ENCODE measurements at places on chromosomes 6 and 20.

- DNase-seq = peak; percentile 59
Measured at GRCh38 chr20:41137614-41138474, 501 bp downstream of the PLCG1 start.

GRCh38 chr6:106126482-106126881 is 40.3 kb downstream of the PRDM1 start:
- DNase-seq = no peak

- no peak for DNase-seq
Measured at GRCh38 chr20:25047766-25048165, 10.2 kb downstream of the ACSS1 start.

DNA sequence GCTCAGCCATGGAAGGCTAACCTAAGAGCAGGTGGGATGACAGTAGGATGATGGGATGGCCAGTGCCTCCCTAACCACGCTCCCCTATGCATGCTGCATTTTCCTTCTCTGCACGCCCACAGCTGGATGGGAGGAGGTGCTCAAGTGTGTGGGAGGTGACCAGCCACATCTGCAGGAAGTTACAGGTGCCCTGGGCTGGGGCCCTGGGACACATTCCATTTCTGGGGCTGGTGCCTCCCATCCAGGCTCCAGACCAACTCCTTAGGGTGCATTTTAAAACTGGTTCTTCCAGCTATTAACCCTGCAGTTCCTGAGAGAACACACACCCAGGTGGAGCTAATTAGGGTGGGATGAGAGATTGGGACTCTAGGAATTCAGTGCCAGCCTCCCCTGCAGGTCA is 135.3 kb upstream of the ARMC2 start:
- DNase-seq = no peak

DNA sequence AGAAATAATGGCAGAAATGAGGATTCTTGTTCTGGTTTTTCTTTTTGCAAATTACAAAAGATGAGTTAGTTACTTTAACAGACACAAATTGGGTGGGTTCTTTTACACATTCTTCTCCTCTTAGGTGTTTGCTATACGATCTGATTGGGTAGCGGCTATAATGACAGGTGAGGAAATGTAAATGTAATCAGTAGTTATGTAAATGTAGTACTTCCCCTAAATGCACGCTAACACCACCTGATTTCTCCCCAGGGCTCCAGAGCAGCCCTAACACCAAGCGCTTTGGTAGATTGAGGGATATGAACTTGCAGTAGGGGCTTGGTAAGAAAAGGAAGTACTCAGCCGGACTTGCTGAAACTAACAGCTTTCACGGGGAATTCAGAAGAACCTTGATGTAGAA is 499.4 kb upstream of the NOX3 start:
- DNase-seq = no peak

- peak; percentile 11 for DNase-seq
Measured at GRCh38 chr6:25136854-25137253, 142.3 kb upstream of the CARMIL1 start.

- no peak for DNase-seq
Measured at GRCh38 chr20:60469829-60470228, 511.6 kb downstream of the CDH26 start.

DNA sequence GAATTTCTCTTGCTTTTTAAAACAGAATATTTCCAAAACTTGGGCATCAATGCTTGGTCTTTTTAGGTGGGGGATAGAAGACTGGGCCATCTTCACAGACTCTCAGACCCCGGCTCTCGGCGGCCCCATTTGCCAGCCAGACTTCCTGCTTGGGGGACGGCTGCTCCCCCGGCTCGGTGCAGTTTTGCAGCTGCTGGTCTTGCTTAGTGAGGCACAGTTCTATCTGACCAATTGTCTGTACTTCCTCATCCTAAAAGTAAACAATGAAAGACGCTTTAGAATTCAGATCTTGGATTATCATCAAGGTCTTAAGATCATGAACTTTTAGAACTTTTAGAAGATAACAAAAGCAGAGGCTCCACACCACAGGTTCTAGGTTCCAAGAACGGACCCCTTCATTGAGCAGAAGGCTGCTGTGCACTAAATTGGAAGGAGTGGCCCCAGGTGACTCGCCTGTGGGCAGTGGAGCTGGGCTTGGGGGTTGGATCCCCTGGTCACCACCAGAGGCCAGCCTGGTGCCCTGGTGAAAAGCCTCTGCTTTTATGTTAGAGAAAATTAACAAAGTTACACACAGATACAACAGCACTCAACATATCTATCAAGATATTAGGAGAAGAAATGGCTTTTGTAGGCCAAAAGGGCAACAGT is 26.7 kb downstream of the RNASET2 start:
- DNase-seq = no peak

GRCh38 chr6:165617528-165617927 is 45.5 kb downstream of the PDE10A start:
- DNase-seq = no peak

- DNase-seq = no peak
Measured at GRCh38 chr20:10603971-10604864, 69.6 kb downstream of the JAG1 start.

DNA sequence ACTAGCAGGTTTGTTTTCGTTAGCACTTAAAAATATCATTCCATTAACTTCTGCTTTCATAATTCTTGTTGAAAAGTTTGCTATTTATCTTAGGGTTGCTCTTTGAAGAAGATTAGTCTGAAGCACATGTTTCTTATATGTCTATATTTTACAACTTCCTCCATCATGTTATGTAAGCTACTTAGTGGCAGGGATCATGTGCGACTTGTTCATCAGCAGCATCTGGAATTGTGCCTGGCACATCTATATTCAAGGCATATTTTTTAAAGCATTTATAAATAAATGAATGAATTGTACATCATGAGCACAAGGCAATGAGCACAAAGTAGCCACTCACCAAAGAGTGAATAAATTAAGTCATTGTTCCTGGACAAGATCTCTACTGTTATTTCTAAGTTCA is 187.2 kb upstream of the COL21A1 start:
- DNase-seq = no peak

GRCh38 chr20:6582449-6582848 is 185.0 kb upstream of the BMP2 start:
- DNase-seq = no peak

GRCh38 chr6:24430086-24430485 is 27.4 kb downstream of the MRS2 start:
- DNase-seq = no peak

GRCh38 chr20:54596651-54597050 is 121.3 kb downstream of the DOK5 start:
- no peak for DNase-seq

DNA sequence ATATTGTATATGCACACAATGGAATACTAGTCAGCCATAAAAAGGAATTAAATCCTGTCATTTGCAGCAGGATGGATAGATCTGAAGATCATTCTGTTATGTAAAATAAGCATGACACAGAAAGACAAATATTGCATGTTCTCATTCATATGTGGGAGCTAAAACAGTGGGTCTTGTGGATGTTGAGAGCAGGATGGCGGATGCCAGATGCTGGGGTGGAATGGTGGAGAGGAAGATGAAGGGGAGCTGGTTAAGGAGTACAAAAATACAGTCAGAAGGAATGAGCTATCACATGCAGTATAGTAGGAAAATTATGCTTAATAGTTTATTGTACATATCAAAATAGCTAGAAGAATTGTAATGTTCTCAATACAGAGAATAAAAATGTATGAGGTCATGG is 41.8 kb downstream of the THBS2 start:
- no peak for DNase-seq

DNA sequence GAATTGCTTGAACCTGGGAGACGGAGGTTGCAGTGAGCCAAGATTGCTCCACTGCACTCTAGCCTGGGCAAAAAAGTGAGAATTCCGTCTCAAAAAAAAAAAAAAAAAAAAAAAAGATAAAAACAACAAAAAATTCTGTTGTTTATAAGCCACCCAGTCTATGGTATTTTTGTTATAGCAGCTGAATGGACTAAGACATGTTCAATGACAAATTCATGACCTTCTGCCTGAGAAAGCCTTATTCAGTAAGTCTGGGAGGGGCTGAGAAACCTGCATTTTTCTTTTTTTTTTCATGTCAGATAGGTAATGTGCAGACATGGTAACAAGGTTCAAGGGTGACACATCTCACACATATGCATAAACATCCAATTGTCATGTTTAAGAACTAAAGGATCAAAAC is 40.4 kb upstream of the TRAF3IP2 start:
- no peak for DNase-seq

DNA sequence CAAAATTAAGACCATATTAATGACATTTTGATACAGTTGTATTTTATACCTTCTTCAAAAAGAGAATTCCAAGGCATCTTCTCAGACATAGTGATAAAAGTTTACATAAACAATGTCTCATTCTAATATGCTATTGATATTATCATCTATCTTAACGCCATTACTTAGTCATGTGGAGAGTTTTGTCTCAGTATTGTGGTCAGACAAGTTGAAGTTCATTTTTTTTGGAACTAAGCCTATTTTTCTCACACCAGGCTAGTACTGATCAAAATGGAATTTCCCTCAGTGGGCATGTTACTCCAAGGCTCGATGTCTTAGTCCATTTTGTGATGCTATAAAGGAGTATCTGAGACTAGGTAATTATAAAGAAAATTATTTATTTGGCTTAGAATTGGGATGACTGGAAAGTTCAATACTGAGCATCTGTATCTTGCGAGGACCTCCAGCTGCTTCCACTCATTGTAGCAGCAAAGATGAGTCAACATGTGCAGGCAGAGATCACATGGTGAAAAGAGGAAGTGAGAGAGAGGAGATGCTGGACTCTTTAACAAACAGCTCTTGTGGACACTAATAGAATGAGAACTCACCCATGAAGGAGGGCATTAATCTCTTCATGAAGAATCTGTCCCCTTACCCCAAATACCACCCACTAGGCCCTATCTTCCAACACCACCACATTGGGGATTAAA is 825.5 kb upstream of the MANEA start:
- no peak for DNase-seq

- no peak for DNase-seq
Measured at GRCh38 chr6:82040405-82041221, 206.9 kb downstream of the IBTK start.

DNA sequence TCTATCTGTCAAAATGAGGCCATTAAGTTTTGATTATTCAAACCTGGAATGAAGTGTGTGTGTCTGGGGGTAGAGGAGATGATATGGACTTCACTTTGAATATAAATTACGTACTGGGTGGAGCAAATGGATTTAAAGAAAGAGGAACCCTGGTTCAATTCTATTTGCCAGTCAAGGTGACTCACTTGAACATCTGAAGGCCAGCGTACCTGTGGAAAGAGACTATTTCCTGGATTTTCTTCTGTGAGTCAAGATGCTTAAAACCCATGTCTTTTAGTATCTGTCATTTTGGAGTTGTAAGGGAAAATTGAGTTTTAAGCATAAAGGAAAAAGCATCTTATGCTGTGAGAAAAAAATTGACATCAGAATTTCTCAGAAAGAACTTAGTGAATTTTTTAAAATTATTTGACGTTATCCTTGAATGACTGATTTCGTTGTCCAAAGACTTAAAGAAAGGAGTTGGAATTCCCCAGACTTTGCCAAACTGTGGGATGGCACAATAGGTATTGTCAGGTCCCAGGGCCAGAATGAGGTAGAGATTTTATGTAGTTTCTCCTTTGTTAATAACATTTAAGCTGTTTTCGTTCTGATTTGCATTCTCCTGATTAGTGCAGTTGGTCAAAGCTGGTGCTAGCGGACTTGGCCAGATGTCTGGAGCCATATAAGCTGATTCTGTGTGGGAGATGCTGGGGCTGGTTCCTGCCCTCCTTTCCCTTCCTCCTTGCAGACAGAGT is 2.4 kb upstream of the PPP1R14C start:
- no peak for DNase-seq

- peak; percentile 75 for DNase-seq
Measured at GRCh38 chr6:127464881-127465459, 5.8 kb upstream of the KIAA0408 start.

DNA sequence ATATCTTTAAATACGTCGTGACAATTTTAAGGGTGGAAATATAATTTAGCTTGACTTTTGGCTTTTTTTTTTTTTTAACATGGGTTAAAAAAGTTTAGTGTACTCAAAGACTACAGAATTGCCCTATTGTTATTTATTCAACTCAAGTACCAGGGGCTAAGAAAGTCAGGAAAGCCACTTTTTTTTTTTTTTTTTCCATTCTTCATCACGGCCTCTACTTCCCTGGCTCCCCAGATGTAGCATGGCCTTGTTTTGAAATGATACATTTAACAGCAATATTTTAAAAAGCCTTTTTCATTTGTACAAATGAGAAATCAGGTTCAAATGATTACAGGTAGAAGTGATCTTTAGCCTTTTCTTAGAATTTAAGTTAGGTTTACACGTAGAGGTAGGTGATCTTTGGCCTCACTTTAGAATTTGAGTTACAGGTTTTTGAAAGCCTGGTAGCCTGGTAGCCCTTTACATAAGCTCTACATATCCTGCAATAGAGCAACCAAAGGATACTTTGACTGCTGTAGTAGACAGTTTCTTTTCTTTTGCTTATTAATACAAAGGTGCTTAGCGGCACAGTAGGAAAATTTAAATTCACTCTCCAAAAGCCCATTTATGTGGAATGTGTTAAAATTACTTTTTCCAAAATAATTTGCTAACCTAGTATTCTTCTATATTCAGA is 160.5 kb upstream of the MMS22L start:
- DNase-seq = no peak

DNA sequence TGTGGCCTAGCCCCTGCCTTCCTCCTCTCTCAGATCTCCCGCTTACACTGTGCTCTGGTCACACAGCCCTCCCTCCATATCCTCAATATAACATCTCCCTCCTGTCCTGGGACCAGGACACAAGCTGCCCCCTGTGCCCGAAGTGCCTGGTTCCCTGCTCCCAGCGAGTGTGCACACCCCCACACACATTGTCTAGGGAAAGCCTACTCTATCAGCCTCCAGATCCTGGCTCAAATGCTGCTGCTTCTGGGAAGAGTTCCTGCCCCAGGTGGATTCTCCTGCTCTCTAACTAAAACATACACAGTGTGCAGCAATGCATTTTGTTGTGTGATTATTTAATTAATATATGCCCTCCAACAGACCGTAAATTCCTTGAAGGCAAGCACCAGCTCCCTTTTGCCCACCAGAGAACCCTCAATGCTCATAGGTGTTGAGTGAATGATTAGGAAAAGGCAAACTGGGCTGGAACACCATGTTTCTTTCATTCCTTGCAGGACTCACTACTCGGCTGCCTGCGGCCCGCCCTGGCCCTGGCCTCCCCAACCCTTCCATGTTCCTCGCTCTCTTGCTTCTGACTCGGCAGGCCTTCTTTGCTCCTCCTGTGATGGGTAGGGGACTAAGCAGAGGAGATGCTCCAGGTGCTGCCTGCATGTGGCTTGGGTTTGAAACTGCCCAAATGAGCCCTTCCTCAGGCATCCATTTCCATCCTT is 194.6 kb downstream of the ZDHHC14 start:
- no peak for DNase-seq

DNA sequence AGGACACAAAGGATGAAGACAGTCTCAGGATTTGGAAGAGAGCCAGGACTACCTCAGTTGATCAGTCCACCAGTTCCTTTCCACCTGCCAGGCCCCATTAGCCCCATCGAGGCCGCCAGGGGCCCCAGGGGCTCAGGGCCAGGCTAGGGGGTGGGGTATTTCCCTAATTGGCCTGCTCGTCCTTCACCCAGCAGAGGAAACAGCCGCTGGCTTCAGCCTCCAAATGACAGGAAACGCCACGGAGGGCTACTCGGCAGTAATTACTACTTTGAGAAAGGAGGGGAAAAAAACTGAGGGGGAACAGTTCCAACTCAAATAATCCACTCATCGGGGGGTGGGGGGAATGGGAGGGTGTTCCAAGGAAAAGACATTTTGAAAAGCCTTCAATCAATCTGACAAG is 42.7 kb downstream of the MAFB start:
- no peak for DNase-seq

GRCh38 chr6:104686550-104687175 is 173.1 kb downstream of the HACE1 start:
- no peak for DNase-seq

- no peak for DNase-seq
Measured at GRCh38 chr6:38976801-38977500, 71.6 kb upstream of the GLP1R start.
